ENCODE measurements at places on chromosomes 5 and 9.

GRCh38 chr5:173801006-173801405 lies 87.1 kb upstream of the CPEB4 start:
- DNase-seq, result no peak

DNA sequence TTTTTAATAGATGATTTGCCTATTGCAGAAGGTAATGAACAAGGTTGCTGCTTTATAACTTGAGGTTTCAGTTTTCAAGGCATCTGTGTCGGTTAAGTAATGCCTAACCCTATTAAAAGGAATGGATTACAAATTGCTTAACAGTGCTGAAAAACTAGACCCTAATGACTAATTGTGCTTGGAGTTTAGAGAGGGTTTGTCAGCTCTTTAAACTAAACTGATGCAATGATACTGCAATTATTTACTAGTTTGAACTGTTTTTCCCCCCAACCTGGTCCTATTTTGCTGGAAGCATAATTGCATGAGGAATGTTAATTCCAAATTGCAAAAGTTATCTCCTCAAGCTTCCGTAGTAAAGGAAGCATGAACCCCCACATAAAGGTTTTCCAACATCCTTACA lies 39.3 kb upstream of the TLX3 start:
- no peak for DNase-seq

DNA sequence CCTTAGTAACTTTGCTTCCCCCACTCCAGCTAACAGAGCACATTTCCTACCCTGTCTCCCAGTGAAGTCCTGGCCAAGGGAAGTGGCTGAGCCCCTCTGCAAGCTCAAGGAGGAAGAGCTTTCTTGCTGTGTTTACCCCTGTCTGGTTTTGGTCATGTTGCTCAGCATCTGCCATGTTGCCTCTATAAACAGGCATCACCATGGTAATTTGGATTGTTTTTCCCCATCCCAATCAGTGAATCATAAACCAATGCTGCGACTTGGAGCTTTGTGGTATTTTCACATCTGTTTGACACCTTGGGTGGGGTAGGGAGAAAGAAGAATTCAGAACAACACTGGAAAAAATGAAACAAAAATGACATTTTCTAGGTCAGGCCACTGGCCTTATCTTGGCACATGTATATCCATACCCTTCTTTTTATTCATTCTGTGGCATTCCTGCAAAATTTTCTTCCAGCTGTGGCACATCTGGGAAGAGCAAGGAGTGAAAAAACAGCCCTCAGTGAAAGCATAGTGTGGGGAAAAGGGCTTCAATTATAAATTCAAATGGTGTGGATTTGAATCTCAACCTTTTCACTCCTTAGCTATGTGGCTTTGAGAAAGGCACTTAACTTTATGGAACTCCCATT lies 42.5 kb downstream of the SLIT3 start:
- no peak for DNase-seq

DNA sequence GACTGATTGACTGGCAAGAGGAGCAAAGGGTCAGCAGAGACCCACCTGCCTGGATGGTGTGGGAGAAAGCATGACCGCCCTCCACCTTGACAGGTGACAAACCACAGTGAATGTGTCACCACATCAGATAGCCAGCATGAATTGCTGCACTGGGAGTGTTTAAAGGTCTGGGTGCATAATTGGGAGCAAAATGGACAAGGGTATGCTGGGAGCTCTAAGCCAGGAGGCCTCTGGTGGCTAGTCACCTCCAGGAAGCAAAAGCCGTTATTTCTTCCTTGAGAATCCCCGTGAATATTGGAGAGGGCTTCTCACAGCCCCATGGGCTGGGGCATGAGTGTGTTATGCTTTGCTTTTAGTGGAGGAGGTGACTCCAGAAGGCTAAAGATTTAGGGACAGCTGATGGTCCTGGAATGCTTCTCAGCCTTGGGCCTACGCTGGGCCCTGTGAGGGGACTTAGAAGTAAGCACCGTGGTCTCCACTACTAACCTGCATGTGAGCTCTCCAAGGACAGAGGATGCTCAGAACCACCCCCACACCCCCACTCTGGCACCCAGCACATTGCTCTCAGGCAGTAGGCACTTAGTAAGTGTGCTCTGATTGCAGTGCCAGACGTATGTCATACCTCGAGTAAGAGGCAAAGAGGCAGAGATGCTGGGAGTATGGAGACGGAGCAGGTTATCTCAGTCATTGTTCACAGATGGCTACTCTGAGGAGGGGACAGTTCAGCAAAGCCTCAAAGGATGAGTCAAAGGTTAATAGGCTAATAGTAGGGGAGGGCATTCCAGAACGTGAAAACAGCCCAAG lies 9.1 kb upstream of the IRF1 start:
- DNase-seq, result no peak

GRCh38 chr9:101508211-101508610 lies 25.4 kb upstream of the RNF20 start:
- no peak for DNase-seq

- no peak for DNase-seq
Observed at GRCh38 chr5:125583321-125584139, 837.1 kb upstream of the ZNF608 start.

DNA sequence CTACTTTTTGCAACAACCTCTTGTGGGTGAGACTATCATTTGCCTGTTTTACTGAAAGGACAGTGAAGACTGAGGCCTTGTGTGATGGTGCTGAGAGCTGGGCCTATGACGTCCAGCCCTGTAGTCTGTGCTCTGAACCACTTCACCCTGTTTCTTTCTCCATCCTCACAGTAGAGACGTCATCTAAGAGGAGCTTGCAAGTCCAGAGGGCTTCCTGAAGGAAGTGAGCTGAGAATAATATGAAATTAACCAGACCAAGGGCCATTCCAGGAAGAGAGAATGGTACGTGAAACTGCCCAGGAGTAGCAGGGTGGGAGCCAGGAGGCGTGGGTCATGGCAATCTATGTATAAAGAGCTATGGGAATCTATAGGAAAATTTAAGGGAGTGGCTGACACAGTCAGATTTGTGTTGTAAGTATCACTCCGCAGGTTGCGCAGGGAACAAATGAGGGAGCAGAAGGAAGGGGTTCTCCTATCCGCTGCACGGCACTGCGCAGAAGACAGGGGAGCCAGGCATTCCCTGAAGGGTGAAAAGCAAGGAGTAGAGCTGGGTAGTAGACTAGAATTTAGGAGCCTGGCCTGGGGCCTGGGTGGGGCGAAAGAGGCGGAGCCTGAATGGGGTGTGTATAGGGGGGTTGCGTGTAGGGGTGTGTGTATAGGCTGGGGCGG lies 596 bp upstream of the FGFR4 start:
- DNase-seq, result peak; percentile 27

DNA sequence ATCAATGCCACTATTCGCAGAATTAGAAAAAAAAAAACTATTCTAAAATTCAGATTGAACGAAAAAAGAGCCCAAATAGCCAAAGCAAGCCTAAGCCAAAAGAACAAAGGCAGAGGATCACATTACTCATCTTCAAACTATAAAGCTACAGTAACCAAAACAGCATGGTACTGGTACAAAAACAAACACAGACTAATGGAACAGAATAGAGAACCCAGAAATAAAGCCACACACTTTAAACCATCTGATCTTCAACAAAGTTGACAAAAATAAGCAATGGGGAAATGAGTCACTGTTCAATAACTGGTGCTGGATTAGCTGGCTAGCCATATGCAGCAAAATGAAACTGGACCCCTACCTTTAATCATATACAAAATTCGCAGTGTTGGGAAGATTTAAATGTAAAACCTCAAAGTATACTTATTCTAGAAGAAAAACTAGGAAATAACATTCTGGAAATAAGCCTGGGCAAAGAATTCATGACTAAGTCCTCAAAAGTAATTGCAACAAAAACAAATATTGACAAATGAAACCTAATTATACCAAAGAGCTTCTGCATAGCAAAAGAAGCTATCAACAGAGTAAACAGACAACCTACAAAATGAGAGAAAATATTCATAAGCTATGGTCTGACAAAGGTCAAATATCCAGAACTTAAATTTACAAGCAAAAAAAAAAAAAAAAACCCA lies 153.7 kb downstream of the NDUFS4 start:
- DNase-seq, result no peak

GRCh38 chr5:58854441-58854840 lies 271.6 kb downstream of the RAB3C start:
- no peak for DNase-seq

GRCh38 chr9:17963498-17963897 lies 384.6 kb downstream of the SH3GL2 start:
- no peak for DNase-seq

DNA sequence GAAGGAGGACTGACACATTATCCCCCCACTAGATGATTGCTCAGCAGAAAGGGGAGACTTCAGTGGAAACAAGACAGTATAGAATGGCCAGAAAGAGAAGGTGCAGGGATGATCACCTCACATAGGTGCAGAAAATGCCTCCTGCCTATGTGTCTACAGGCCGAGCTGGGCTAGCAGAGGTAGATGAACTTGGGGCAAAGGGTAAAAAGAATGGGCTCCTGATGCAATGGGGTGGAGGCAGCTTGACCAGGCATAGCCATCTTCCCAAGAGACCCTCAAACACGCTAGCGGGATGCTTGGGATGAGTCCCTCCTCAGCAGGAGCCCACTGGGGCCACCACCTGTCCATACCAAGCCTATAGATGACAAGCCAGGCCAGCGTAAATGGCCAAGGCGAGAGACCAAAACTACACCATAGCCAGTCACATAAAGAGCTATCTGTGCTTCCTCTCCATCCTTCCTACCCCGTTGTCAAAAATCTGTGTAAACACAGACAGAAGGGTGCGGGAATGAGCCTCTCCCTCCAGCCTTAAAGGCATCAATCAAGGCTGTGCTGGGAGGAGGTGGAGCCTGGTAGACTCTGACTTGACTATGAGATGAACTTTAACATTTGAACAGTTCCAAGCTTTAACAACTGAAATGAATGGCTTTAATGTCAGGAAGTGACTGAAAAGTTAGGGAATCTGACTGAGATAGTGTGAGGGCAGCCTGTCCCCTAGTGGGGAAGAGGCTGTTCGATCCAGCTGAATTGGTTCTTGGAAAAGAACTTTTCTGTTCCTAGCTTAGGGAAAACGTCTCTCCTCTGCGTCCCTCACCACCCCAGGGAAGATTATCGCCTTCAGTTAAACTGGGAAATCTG lies 10.4 kb downstream of the C9orf152 start:
- DNase-seq, result no peak

DNA sequence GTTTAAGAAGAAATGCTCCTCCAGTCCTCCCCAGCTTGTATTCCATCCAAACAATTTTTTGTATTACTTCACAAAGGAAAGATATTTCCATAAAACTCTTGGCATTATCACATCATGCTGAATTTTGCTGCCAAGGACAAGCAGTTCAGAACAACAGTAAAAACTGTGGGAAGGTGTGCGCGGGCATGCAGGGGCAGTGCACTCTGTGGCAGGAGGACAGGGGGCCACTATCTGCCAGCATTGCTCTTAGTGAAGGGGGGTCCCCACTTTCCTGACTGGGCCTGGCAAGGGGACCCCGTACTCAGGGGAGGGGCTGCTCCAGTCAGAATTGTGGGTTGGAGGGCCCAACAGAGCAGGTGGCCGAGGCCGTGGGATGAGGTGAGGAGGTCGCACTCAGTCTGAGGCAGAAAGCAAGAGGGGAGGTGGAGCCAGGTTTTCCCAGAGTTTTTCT lies 32.8 kb downstream of the ANGPTL2 start:
- no peak for DNase-seq

DNA sequence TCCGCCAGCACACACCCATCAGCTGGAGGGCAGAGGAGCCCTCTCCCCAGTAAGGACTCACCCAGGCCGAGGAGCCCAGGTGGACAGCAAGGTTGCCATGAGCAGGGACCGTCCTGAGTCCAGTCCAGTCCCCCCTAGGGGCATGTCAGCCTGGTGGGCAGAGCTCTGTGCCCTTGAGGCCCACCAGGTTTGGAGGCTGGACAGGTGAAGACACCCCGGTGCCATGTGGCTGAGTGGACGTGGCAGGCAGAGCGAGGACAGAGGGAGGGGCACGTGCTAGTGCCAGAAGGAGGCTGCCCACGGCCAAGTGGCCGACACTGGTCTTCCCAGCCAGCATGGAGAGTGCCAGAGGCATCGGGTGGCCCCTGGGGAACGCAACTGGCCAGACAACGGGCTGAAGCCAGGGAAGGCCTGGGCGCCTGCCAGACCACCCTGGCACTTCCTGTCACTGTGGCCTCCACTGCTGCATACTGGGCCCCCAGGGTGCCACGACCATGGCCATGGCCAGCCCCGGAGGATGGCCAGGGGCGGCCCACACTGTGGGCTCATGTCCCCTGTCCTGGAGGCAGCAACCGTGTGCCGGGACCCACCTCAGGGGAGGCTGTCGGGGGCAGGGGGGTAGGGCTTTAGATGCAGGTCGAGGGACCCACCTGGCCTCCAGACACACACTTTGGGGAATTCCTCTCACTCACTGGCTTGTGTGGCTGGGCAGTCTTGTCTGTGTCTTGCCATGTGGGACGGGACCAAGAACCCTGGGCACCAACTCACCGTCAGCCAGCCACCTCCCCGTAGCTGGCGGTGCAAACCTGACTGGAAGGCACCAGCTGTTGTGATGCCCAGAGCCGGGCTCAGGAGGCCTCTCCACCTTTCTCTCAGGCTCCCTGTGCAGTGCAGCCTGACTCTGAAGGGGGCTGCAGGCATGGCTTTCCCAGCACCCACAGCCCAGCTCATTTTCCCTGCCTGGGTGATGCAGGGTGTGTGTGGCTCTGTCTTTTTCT lies 42.3 kb upstream of the LPCAT1 start:
- DNase-seq, result no peak

DNA sequence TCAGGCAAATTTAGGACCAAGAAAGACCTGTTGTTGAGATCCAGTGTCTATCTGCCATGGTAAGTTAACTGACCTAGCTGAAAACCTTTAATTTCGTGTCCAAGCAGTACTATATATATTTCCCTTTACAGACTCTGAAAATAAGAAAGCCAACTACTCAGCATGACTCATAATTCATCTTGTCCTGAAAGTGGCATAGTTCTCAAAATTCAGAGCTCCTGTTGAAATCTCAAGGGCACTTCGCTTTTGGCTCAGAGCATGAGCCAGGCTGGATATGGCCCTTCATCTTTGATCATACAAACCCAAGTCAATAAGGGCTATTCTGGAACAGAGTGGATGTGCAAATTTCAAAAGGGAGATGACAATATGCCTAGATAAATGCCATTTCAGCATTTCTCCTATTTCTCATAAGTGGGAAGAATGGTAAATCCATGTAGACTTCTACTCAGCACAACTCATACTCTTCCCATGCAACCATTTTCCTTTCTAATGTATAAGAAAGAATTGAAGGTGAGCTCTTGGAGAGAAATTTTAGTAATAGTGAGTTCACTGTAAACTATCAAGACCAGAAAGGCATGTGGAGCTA lies 567.9 kb upstream of the DAB2 start:
- no peak for DNase-seq

GRCh38 chr9:76617497-76618175 lies 146.6 kb upstream of the PCA3 start:
- no peak for DNase-seq

- no peak for DNase-seq
Observed at GRCh38 chr5:69032009-69032408, 61.8 kb upstream of the SLC30A5 start.

GRCh38 chr9:109167716-109168115 lies 667 bp upstream of the FRRS1L start:
- no peak for DNase-seq

GRCh38 chr5:133952729-133953567 lies 15.5 kb downstream of the C5orf15 start:
- no peak for DNase-seq

Data from effector memory CD8-positive, alpha-beta T cell (primary cell).